Right ventricle myocardium inferior (tissue), 1 donor: ENCODE measurements at places on chromosomes 7 and 10. TPM values are rescaled to one million over a fixed set of nuclear protein-coding genes. Genes with fewer than 3 reads are reported as not detected.

The LUC7L2 gene
- total RNA-seq = 44.9 TPM

The PTF1A gene
- not detected for total RNA-seq

The PAPOLB gene
- total RNA-seq = 0.08 TPM

The SUFU gene
- total RNA-seq = 7.8 TPM

The CPN1 gene
- total RNA-seq = not detected

The GIMAP5 gene
- total RNA-seq = 9.0 TPM
